ENCODE measurements at places on chromosomes 6 and 20. TPM values are rescaled to one million over a fixed set of nuclear protein-coding genes. Genes with fewer than 3 reads are reported as not detected.

Gene ZNF334
- total RNA-seq = 9.4 TPM

Gene OR12D3
- not detected for total RNA-seq

Gene PFDN4
- total RNA-seq = 75.5 TPM

Gene PSORS1C2
- not detected for total RNA-seq

Gene RNF39
- not detected for total RNA-seq

Gene PLN
- total RNA-seq = 187 TPM

Gene BPI
- not detected for total RNA-seq

Gene PHF3
- total RNA-seq = 55.8 TPM

Gene VSTM2L
- 321 TPM for total RNA-seq

GRCh38 chr6:129621252-129621651 is 88.7 kb downstream of the ARHGAP18 start:
- H3K4me3 ChIP-seq = no peak overlapping the region
- H3K27me3 ChIP-seq = no peaks in the 10 kb centered on the region
- no peaks in the 10 kb centered on the region for H3K4me1 ChIP-seq
- no peak for DNase-seq
- H3K27ac ChIP-seq = no peak overlapping the region

GRCh38 chr20:59087829-59088433 is 45.3 kb upstream of the PRELID3B start:
- H3K4me1 ChIP-seq = no peaks in the 10 kb centered on the region
- no peaks in the 10 kb centered on the region for H3K27me3 ChIP-seq
- no peak overlapping the region for H3K4me3 ChIP-seq
- DNase-seq = peak; percentile 70

- H3K4me1 ChIP-seq = peaks cover 5% of the 10 kb centered on the region
- DNase-seq = no peak
- no peaks in the 10 kb centered on the region for H3K36me3 ChIP-seq
- no peak overlapping the region for H3K27ac ChIP-seq
- no peaks in the 10 kb centered on the region for H3K27me3 ChIP-seq
Measured at GRCh38 chr20:25563876-25564275, 21.5 kb downstream of the NINL start.

DNA sequence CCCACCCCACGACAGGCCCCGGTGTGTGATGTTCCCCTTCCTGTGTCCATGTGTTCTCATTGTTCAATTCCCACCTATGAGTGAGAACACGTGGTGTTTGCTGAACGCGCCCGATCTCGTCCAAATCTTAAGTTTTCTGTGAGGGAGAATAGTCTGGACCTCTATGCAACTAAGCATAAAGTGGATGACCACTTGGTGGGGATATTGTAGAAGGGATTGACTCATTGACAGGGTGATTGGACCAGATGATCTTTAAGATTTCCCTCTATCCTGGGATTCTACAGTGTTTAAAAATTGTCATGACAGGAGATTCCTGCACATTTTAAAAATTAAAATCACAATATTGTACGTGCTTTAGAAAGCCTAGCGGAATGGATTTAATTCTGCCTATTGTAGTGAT is 141.3 kb downstream of the TRMT11 start:
- H3K4me1 ChIP-seq = peaks cover 25% of the 10 kb centered on the region
- no peak for DNase-seq
- H3K4me3 ChIP-seq = no peak overlapping the region
- H3K36me3 ChIP-seq = no peaks in the 10 kb centered on the region
- no peaks in the 10 kb centered on the region for H3K27me3 ChIP-seq

- DNase-seq = no peak
- H3K4me1 ChIP-seq = peaks cover 19% of the 10 kb centered on the region
- no peak overlapping the region for H3K4me3 ChIP-seq
- H3K27ac ChIP-seq = no peak overlapping the region
Measured at GRCh38 chr20:16007164-16007563, 566.1 kb downstream of the KIF16B start.

GRCh38 chr6:162289972-162290371 is 437.6 kb downstream of the PRKN start:
- H3K36me3 ChIP-seq = no peaks in the 10 kb centered on the region
- no peak overlapping the region for H3K4me3 ChIP-seq

GRCh38 chr20:63135411-63135810 is 80.5 kb downstream of the YTHDF1 start:
- peaks cover 12% of the 10 kb centered on the region for H3K27me3 ChIP-seq
- H3K4me1 ChIP-seq = no peaks in the 10 kb centered on the region
- no peak for DNase-seq
- no peak overlapping the region for H3K27ac ChIP-seq
- no peak overlapping the region for H3K4me3 ChIP-seq

GRCh38 chr6:148382861-148383260 is 40.2 kb downstream of the SASH1 start:
- no peaks in the 10 kb centered on the region for H3K27me3 ChIP-seq
- peak; percentile 54 for DNase-seq
- H3K4me3 ChIP-seq = no peak overlapping the region
- H3K27ac ChIP-seq = no peak overlapping the region

- DNase-seq = no peak
- peaks cover 3% of the 10 kb centered on the region for H3K4me1 ChIP-seq
- no peaks in the 10 kb centered on the region for H3K36me3 ChIP-seq
- H3K27me3 ChIP-seq = no peaks in the 10 kb centered on the region
- H3K4me3 ChIP-seq = no peak overlapping the region
- no peak overlapping the region for H3K27ac ChIP-seq
Measured at GRCh38 chr6:89007209-89008000, 44.0 kb upstream of the RNGTT start.

DNA sequence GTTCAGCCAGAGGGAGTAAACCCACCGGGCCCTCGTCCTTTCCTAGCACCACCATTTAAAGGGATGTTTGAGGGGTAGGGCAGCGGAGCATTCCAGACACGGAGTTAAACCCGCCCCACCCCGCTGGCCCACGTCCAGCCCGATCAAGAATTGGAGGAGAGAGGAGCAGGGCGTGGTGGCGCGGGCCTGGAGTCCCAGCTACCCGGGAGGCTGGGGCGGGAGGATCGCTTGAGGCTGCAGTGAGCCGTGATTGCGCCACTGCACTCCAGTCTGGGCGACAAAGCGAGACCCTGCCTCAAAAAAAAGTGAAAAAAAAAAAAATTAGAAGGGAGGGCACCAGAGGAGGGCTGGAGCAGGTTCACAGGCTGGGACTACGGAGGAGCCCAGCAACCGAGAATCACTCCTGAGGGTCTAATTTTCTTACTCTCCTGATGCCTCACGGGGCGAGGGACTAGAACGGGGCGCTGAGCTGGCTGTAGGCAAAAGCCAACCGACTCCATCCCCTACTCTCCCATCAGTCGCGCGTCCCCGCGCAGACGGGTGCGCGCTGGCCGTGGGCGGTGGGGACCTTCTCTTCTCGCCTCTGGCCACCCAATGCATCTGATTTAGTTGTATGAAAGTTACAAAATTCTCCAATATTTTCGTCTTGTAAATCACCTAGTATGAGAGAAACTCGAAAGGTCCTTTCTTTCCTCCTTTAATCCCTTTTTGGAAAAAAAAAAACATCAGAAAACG is 6.1 kb upstream of the HSPA1B start:
- peak; percentile 68 for DNase-seq
- H3K27ac ChIP-seq = peak overlapping the region; percentile 85
- peaks cover 4% of the 10 kb centered on the region for H3K4me1 ChIP-seq
- no peaks in the 10 kb centered on the region for H3K27me3 ChIP-seq
- H3K4me3 ChIP-seq = peak overlapping the region; percentile 48
- H3K36me3 ChIP-seq = no peaks in the 10 kb centered on the region

- no peak overlapping the region for H3K27ac ChIP-seq
- no peaks in the 10 kb centered on the region for H3K36me3 ChIP-seq
- H3K4me1 ChIP-seq = peaks cover 7% of the 10 kb centered on the region
- no peaks in the 10 kb centered on the region for H3K27me3 ChIP-seq
- no peak for DNase-seq
Measured at GRCh38 chr6:110816677-110817076, 1.4 kb upstream of the CDK19 start.

DNA sequence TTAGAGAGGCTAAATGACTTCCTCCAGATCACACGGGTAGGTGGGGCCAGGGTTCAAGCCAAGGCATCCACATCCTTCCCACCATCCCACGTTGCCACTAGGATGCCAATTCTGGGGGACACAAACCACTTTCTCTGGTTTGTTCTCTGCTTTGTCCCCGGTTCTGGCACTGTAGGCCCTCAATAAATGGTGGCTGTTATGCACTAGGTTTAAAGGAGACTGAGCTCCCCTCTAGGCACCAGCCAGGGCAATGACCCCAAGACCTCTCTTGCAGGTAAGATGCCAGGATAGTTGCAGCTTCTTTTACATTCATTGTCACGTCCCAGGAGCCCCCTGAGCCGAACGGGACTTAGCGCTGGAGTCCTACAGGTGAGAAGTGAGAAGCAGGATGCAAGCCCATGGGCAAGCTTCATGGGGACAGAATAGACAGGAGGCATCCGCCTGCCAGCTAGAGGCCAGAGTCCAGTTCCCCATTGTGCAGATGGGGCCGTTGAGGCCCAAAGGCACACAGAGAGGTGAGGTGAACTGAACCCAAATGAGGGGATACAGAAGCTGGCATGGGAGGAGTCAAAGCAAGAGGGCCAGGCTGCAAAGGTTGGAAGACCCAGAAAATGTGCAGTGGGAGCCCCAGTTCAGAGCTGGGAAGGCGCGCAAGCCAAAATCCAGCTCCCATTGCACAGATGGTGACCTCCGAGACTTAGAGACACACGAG is 677 bp downstream of the PXMP4 start:
- no peak overlapping the region for H3K27ac ChIP-seq
- no peaks in the 10 kb centered on the region for H3K4me1 ChIP-seq
- no peak for DNase-seq
- H3K36me3 ChIP-seq = no peaks in the 10 kb centered on the region

DNA sequence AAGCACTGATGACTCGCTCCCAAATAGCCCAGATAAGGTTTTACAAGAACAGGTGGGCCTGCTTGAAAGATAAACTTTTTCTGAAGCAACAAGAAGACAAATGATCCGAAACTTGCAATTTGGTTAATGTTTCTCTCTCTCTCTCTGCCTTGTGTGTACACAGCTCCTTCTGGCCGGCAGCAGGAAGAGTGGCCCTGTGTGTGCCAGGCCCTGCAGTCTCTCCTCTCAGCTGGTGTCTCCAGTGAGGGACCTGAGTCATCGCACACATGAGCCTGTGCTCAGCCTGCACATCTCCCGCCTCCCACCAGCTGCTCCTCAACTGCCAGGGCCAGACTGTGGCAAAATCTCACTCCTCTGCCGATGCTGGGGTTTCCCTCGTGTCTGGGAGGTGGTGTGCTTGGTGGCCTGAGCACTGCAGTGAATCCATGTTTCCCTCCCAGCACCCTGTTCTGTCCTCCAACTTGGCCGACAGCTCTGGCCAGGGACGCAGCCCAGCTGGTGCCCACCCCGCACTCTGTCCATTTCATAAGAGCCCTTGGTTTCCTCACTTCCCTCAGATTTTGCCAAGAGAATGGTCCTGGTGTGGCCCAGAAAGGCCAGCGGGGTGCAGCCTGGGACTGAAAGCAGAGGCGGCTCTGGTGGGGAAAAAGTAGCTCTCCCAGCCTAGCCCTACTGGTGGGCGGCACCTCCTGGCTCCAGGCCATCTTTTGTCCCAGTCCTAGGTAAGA is 49.4 kb downstream of the ERMARD start:
- no peak overlapping the region for H3K4me3 ChIP-seq
- peak overlapping the region; percentile 5 for H3K27ac ChIP-seq
- no peaks in the 10 kb centered on the region for H3K4me1 ChIP-seq
- H3K27me3 ChIP-seq = no peaks in the 10 kb centered on the region
- peak; percentile 54 for DNase-seq
- H3K36me3 ChIP-seq = no peaks in the 10 kb centered on the region

GRCh38 chr20:35831029-35831428 is 59.2 kb downstream of the PHF20 start:
- no peak for DNase-seq
- peaks cover 14% of the 10 kb centered on the region for H3K4me1 ChIP-seq
- H3K27me3 ChIP-seq = no peaks in the 10 kb centered on the region
- H3K4me3 ChIP-seq = no peak overlapping the region
- no peak overlapping the region for H3K27ac ChIP-seq

GRCh38 chr6:156809034-156809433 is 31.9 kb downstream of the ARID1B start:
- peaks cover 21% of the 10 kb centered on the region for H3K4me1 ChIP-seq
- H3K36me3 ChIP-seq = no peaks in the 10 kb centered on the region
- H3K27me3 ChIP-seq = no peaks in the 10 kb centered on the region
- DNase-seq = no peak
- no peak overlapping the region for H3K4me3 ChIP-seq
- no peak overlapping the region for H3K27ac ChIP-seq

- peaks cover 61% of the 10 kb centered on the region for H3K36me3 ChIP-seq
- no peak for DNase-seq
- no peak overlapping the region for H3K4me3 ChIP-seq
- no peaks in the 10 kb centered on the region for H3K27me3 ChIP-seq
Measured at GRCh38 chr6:152221806-152222628, 414.5 kb downstream of the ESR1 start.

GRCh38 chr6:18893540-18894269 is 506.6 kb downstream of the RNF144B start:
- peaks cover 28% of the 10 kb centered on the region for H3K4me1 ChIP-seq
- peak; percentile 58 for DNase-seq
- no peak overlapping the region for H3K4me3 ChIP-seq
- no peaks in the 10 kb centered on the region for H3K27me3 ChIP-seq
- no peaks in the 10 kb centered on the region for H3K36me3 ChIP-seq

DNA sequence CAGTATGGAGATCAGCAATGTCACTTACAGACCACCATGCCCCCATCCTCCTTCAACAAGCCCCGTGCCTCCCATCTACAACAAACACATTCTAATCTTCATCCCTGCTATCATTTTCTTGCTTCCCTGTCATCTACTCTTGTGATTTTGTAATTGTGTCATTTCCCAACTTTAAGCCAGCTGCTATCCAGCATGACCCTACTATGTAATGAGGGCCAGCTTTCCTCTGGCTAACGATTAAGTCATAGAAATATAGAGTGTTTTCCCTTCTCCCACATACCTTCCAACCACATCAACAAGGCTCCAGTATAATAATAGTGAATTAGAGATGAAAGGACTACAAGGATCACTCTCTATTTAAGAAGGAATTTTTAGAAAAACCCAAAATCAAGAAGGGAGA is 607.0 kb downstream of the TENT5A start:
- no peak overlapping the region for H3K4me3 ChIP-seq
- no peak for DNase-seq
- H3K4me1 ChIP-seq = no peaks in the 10 kb centered on the region

All from cardiac muscle cell (in vitro differentiated cells and primary cell).